H54 (cell line): ENCODE measurements at places on chromosomes 6 and 20.

GRCh38 chr6:139149383-139149782 is 14.5 kb downstream of the HECA start:
- no peak for DNase-seq

- peak; percentile 26 for DNase-seq
These were observed 57.4 kb downstream of the SYTL3 start for GRCh38 chr6:158707120-158707820.

DNA sequence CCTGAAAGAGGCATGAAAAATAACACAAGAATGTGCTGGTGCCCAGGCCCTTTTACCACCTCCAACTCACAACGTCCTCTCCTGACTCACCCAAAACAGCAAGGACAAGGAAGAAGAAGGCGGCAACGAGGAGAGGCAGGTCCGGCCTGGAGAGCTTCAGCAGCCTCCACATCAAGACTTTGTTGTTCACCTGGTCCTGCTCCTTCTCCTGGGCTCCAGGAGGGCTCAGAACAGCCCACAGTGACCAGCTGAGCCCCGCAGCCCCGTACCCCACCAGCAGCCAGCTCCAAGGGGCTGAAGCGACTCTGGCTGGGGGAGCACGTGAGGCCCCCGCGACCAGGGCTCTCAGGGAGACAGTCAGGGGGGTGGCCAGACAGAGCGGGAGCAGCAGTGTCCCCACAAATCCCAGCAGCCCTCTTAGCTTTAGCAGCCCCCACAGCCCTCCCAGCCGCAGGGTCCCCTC is 857 bp downstream of the TAP2 start:
- DNase-seq: peak; percentile 23

DNA sequence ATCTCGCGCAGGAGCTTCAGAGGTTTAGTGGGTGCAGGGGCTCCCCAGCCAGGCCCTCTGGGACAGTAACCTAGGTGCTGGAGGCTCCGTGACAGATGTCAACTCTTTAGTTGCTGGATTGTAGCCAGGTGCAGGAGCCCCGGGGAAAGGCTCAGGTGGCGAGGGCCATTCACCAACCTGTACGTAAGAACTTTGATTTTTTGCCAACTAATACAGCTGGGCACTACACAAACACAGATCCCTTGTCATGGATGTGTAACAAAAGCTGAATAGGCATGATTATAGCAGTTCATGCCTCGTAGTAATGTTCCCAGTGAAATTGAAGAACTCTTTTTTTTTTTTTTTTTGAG is 82.6 kb downstream of the CDC5L start:
- no peak for DNase-seq

DNA sequence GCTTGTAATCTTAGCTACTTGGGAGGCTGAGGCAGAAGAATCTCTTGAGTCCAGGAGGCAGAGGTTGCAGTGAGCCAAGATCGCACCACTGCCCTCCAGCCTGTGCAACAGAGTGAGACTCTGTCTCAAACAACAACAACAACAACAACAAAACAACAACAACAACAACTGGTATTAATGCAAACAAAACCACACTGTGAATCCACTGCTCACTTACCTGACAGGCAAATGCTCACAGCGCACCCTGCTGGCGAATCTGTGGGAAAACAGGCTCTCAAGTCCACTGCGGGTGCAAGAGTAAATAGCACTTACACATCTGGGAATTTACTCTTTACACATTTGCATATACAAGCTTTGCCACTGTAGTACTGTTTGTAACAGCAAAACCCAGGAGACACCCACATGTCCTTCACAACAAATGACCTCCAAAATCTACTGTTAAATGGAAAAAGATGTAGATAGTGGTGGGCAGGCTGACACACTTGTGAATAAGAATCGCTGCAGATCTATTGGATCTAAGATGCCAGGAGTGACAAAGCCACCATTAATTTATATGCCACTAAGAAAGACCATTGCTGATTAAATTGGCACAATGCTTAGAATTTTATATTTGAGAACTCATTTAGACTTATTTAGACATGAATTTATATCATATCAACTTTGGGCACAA is 29.3 kb downstream of the NSFL1C start:
- no peak for DNase-seq

DNA sequence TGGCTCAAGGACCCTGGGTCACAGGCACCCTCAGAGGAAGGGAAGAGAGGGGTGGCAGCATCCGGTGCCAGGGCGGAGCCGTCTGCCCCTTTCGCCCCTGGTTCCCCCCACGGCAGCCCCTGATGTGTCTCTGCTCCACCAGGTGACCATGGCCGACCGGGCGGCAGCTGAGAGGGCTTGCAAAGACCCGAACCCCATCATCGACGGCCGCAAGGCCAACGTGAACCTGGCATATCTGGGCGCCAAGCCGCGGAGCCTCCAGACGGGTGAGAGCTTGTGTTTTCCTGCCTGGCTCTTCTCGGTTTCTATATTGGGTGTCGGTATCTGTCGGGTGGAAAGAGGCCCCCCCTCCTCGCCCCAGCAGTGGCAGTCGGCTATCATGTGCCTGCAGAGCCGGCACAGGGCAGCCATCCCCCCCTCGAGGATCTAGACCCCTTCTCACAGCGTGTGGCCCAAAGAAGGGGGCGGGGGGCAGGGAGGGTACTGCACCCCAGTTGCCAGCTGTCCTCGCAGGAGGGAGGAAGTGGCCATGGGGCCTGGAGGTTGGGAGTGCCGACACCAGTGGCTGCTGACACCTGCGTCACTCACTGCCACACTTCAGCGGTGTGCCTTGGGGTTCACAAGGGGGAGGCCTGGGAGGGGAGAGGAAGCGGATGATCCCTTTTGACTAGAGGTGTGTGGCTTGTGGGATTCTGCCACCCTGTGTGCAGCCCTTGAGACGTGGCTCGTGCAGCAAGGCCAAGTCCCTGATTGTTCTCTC is 1.5 kb downstream of the RBM38 start:
- no peak for DNase-seq

GRCh38 chr6:113632220-113632864 is 224.8 kb upstream of the MARCKS start:
- peak; percentile 23 for DNase-seq

DNA sequence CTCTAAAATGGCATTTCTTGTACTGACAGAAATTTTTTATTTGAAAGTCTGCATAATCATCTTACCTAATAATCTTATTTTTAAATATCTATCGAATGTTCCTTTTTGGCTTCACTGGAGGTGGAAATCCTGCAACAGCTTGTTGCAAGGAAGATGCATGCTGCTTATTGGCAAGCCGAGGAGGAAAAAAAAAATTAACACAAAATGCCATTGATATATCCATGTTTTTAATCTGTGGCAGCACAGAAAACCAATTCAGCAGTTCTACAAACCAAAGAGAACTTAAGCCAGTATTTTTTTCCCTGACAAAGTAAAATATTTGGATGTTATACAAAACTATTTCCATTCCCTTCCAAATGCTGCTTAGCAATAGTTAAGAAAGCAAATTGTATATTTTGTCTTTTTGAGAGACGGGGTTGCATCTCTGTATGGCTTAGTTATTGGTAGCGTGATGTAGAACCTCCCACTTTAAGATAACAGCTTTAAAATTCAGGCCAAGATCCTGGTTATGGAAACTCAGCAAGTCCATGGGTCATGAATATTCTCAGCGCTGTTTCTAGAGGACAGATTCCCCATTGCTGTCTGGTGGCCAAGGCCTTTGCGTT is 231.4 kb downstream of the TMEM242 start:
- DNase-seq: no peak

- DNase-seq: peak; percentile 57
These were observed at the start of gene TRIM38 for GRCh38 chr6:25962149-25963127. Gene TRIM38 (plus strand): TSS chr6:25962802. CDS start chr6:25966523, 3,721 bp downstream.

GRCh38 chr6:136922685-136923006 is 545 bp downstream of the SLC35D3 start:
- DNase-seq: no peak

GRCh38 chr6:127458817-127459216 is 372 bp downstream of the KIAA0408 start:
- no peak for DNase-seq

DNA sequence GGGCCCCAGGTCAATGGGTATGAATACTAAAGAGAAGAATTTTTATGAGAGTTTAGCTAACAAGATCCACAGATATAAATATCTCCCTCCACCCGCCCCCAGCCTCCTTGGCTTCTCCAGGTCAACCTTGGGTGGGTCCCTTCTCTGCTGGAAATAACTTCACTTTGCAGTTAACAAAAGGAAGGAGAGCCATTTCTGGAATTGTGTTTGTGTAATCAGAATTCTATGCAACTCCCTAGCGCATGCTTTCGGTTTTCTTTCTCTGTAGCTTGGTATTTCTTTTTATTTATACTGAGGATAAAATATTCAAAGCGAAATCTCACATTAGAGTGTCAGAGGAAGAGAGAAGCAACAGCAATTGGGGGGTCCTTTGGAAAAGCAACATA is 27.1 kb downstream of the RIPOR2 start:
- no peak for DNase-seq

DNA sequence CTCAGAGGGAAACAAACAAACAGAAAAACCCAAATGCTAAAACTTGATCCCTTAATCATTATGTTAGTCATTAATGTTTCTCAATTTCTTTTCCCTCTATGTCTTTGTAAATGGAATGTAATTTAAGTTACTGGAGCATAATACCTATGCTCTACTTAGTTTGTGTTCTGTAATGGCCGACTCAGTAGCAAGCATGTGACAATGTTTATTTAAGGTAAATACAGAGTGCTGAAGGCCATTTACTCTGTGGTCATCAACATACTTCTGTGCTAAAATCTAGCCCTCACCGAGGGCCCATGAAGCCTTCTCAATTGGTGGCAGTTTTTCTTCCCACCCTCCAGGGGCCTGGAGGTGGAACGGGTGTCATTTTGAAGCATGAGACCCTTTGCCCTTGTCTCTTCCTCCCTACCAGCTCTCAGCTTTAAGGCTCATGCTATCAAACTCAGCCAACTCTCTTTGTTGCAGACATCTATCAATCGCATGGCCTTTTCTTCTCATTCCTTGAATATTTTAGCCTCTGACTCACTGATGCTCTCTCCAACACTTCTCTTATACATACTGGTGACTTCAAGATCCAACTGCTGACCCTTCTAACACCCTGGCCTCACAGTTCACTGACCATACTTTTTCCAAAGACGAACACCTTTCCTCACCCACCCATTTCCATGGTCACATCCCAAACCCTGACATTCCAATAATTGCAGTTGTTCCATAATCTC is 48.2 kb downstream of the STX7 start:
- DNase-seq: no peak

DNA sequence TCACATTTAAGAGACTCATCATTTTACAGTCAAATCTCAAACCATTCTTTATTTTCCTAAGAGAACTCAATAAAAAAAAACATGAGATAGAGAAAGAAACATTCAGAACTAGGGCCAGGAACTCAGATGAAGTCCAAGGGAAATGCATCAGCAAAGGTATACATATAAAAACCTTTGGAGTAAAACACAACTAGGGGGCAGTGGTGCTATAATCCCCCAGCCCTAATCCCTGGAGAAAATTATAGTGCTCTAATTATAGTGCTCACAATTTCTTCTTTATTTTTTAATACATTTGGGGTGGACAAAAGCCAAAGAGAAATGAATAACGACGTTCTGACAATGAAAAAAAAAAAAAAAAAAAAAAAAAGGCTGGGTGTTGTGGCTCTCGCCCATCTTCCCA is 100.6 kb upstream of the EMILIN3 start:
- DNase-seq: no peak

GRCh38 chr6:13979284-13980171 is 54.8 kb downstream of the RNF182 start:
- no peak for DNase-seq

DNA sequence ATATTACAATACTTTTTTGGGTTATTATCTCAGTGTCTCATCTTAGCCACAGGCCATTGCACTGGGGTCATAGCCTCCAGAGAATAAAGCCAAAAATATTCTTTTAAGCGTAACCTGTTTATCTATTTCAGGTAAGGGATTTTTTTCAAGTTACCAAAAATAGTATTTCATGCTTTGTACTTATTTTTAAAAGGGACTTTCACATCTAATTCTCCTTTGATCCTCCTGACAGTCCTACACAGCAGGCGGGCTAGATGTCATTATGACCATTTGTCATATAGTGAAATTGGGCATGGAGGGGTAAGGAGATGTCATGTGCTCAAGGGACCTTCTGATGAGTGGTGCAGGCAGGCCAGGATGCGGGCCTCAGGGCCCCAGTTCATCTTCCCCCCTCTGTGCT is 68.9 kb downstream of the TBC1D7 start:
- DNase-seq: no peak

DNA sequence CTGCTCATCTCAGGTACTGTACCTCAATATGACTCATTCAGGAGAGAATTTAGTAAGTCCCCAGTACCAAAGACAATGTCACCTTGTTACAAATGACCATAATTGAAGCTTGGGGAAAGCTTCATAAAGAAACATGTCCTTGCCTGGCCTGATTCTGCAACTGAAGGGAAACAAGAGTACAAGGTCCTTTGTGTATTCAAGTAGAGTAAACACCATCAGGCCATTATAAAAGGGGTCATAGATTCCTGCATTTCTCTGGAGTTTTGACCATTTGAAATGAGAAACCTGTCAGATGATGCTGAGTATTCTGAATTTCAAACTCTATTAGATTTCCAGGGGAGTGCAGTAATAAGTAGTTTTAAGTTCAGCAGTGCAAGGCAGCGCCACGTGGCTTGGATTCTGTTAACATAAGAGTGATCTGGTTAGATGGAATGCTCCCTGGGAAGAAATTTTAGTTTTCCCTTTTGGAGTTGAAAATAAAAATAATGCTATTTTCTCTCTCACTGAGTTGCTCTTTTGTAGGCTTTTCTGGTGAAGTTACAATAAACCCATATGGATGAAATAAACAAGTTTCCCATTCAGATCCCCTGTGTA is 1054.3 kb downstream of the EPHA7 start:
- DNase-seq: no peak

DNA sequence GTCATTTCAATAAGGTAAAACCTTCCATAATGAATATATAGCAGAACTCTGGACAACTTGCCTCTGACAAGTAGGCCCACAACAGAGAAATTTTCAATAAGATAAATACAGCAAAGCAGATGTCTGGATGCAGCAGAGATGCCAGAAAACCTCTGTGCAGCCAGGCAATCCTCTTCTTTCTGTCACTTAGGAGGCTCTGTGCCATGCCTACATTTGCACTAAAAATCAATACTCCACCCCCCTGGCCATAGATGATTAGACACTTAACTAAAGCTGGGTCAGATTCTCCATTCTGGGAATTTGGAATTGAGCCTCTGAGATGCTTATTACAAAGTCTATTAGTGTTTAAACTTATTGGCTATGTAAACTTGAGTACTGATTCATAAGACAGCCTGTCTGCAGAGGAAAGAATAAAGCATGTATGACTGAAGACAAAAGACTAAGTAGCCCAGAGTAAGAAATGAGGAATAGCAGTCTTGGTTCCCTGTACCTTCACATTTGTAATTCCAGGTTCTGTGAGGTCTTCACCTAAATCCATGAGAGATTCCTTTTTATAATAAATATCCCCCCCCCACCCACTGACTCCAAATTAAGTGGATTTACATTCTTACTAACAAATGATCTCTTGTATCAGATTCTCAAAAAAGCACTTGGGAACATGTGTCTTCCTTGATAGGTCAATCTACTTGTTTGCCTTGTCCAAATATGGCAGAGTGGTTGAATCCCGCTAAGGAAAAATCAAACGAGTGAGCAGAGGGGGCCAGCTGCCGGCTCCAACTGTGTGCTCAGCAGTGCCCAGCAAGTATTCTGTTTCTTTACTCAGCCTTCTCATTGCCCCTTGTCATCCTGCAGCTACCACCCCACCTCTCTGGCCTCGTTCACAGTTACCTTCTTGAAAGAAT is 20.4 kb downstream of the MAN1A1 start:
- DNase-seq: no peak
